ENCODE measurements at places on chromosomes 1 and 21.

- no peak for DNase-seq
These were observed 271.3 kb upstream of the B3GALT2 start for GRCh38 chr1:193457676-193458075.

DNA sequence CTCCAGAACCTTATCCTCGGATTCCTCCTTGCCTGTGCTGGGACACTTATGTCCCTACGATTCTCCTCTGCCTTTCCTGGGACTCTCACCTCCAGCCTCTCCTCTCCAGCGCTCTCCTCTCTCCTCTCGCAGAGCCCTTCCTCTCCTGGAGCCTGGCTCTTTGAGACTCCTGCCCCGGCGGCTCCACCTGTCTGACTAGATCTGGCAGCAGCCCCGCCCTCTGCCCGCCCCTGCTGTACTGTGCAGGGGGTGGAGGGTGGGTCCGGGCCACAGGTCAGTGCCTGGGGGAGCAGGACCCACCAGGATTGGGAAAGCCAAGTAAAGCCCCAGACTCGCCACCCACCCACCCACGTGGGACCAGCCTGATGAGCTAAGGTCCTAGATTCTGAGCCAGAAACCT, 1.6 kb downstream of the ELOVL1 start:
- no peak for DNase-seq

DNA sequence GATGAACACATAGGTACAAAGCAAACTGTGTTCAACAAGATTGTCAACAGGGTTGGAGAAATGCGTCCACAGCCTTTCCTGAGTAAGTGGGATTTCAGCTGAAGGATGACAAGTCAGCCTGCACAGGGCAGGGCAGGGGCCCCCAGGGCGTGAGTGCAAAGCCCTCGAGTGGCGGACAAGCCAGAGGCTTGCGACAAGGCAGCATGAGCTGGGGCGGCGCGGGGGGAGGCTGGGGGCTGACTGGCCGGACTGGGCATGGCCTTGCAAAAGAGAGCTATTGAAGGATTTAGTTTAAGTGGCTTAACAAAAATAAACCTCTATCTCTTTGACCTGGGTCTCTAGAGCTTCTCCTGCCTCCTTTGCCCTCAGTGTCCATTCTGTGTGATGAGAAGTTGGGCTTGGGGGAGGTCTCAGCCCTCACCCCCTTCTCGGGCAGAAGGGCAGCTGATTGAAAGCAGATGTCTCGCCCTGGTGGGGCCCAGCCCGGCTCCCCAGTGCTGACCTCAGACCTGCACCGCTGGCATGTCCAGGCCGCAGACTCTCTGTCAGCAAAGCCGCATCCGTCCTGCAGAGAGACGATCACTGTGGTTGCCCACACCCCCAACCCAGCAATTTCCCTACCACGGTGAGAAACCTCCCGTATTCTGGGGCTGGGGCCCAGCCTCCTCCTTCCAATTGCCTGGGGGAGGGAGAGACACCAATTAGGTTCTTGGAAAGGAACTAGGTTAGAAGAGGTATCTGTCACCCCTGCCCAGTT, 24.3 kb upstream of the EPS8L3 start:
- no peak for DNase-seq

- no peak for DNase-seq
These were observed 65.3 kb downstream of the CAMTA1 start for GRCh38 chr1:6850537-6850936.

- DNase-seq = no peak
These were observed 468.5 kb downstream of the PCP4 start for GRCh38 chr21:40335704-40336103.

- no peak for DNase-seq
These were observed 37.2 kb downstream of the CAMSAP2 start for GRCh38 chr1:200775850-200776249.

GRCh38 chr1:236275061-236275460, 6.7 kb downstream of the ERO1B start:
- no peak for DNase-seq

GRCh38 chr1:61892977-61893376, 150.7 kb downstream of the PATJ start:
- DNase-seq = no peak

- DNase-seq = no peak
These were observed 86.8 kb upstream of the HIVEP3 start for GRCh38 chr1:42005530-42005929.

DNA sequence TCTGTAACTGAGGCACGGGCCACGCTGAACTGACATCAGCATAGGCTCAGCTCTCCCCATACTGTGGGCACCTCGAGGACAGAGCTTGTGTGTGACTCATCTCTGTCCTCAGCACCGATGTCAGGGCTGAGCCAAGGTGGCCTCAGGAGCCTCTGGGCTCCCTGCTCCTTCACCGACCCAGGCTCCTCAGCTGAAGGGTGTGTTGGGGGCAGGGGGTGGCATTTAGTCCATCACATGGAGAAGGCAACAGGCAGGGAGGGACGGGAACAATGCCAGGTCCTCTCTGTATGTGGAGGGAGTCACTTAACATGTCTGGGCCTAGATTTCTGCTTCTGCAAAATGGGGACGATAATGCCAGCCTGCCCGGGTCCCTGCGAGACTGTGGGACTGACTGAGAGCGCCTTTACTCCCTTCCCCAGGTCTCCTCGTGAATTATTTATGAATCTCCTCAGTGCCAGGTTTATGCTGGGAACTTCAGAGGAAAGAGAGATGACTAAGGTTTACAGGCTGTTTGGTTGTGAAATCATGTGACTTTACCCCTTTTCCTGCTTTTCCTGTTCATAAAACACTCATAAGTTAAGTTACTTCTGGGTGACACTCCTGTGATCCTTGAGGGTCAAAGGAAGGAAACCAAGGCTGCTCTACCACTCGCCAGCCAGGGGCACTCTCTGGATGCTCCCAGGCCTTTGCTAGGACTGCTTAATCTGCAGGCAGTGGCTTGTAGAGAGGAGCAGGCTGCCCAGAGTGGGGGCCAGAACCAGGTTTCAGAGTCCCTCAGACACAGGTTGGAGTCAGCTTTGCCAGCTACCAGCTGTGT, 16.2 kb downstream of the TTC39A start:
- no peak for DNase-seq

DNA sequence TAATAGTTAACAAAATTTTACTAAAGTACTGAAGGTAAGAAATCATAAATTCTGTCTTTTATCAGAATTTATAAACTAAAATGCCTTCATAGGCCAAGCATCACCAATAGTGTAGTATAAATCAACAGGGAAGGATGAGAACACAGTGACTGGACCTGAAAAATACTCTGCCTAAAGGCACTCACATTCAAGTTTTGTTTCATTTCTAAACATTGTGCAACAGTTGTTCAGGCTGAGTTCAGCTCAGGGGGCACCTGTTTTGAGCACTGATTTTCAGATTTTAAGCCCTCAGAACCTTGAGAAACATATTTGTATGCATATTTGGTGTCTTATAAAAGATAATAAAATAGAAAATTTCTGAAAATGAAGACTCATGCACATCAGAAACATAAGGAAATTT, 12.4 kb downstream of the ACBD6 start:
- DNase-seq = no peak

- DNase-seq = no peak
These were observed 789 bp downstream of the BTF3L4 start for GRCh38 chr1:52056937-52057231.

DNA sequence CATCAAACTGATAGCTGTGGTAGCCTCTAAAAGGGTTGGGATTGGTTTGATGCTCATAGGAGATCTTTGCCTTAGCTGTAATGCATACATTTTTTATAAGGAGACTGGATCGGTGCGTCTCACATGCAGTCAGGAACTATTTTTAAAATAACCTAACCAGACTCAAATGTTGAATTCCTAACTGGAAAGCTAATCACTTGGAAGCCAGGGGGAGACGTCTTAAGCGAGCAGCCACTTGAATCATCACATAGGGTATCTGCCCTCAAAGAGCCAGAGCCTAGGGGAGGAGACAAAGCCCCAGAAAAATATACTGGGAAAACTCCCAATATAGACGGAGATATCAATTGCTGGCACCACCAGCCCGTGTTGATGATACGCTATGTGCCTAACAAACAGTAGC, 61.7 kb upstream of the PUM1 start:
- no peak for DNase-seq

DNA sequence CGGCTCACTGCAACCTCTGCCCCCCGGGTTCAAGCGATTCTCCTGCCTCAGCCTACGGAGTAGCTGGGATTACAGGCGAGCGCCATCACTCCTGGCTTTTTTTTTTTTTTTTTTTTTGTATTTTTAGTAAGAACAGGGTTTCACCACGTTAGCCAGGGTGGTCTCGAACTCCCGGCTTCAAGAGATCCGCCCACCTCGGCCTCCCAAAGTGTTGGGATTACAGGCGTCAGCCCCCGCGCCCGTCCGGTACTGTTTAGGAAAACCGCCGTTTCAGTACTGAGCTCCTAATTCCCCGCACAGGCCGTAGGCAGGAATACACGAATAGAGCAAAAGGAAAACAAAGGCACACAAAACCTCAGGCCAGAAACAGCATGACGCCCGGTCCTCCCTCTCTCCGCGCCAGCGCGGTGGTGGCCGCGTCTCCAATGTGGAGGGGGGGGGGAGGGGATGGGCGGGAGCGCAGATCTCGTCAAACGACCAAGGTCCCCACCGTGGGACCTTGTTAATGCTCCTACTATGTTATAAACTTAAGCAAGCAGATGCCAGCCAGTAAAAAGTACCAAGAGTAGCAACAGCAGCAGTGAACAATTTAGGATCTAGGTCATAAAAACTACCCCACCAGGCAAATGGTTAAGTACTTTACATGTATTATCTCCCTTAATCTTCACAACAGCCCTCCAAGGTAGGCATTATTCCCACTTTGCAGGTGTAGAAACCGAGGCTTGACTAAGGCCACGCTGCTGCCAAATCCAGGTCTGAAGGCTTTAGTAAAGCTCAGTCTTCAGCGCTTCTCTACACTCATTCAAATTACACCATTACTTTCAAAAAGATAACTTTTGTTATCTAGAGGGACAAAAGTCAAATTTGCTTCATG, 648 bp upstream of the ADAR start:
- no peak for DNase-seq

DNA sequence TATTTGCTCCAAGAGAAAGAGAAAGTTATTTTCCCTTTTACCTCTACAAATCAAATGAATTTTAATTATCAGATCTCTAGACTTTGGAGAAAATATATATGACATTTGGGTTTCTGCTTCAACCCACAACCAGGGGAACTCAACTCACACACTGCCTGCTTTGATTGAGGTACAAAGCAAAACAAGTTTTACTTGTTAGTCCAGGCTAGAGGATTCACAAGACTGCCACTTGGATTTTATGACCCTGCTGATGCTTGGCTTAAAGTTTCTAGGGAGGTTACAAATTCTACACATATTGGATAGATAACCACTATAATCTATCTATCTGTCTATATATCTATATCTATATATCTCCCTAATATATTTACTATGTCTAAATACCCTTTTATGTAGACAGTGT, 467.3 kb upstream of the RGS18 start:
- no peak for DNase-seq

DNA sequence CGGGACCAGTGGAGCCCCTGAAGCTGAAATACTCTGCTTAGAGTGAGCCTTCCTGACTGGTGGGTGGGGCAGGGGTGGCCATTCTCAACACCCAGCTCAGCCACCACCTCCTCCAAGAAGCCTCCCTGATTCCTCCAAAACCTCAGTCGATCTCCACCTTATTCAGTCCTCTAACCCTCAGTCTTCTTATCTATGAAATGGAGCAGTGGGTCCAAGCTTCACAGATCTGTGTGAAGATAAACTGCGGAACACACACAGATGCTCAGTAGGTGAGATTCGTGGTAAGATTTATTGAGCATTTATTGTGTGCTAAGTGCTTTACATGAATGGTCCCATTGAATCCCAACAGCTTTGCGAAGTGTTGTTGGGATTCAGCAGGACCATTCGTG, 93.1 kb upstream of the RUNX3 start:
- DNase-seq = no peak

DNA sequence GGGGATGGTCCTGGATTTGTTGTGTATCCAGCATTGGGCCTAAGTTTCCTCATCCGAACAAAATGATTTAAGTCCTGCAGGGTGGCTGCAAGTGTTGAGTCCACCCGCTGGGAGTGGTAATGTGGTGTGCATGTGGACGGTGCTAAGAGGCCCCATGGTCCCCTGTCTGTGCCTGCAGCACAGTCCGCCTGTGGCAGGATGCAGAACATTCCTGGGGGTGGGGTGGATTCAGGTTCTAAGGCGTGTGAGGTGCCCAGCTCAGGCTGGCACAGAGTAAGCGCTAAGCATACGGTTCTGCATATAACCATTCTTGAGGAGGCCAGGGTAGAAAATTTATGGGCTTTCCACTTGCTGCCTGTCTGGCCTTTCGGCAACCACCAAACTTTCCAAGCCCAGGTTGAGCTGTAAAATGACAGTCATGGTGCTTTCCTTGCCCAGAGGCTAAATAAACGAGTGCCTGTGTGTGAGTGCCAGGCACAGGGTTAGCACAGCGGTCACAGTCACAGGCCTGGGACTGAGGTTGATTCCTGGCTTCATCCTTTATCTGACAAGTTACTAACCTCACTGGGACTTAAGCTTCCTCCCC, 30.7 kb downstream of the SLC2A1 start:
- no peak for DNase-seq

DNA sequence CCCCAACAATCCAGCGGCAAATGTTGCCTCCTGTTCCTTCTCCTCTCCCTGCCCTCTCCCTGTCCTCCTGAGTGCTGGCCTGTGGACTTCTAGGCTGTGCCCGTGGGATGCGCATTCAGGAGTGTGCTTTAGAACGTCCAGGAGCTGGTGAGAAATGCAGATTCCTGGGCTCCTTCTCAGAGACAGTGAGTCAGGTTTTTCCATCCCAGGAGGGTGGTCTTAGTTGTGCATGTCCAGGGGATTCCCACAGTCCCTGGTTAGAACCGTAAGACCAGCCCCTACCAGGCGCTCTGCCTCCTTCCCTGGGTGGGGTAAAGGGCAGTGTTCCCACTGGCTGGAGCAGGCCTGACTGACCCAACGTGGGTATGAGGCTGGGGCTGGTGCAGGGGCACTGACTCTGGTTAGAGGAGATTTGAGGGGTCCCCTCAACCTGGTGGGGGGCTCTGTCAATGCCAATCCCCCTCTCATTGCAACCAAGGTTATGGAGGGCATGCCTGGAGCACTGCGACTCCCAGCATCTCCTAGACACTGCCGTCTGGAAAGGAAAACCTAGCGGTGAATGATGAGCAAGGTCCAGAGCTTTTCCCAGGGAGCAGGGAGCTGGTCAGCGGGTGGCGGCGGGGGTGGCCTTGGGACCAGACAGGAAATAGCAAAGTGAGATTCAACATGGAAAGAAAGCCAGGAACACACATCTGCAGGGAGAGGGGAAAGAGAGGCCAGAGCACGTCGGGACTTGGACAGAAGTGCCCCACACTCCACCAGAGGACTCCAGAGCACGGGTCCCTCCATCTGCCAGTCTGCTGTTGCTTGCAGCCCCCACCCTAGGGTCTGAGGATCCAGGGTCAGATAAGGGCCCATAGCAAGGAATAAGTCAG, 38.5 kb downstream of the HSPG2 start:
- no peak for DNase-seq
